ENCODE measurements at places on chromosomes 4 and X.

DNA sequence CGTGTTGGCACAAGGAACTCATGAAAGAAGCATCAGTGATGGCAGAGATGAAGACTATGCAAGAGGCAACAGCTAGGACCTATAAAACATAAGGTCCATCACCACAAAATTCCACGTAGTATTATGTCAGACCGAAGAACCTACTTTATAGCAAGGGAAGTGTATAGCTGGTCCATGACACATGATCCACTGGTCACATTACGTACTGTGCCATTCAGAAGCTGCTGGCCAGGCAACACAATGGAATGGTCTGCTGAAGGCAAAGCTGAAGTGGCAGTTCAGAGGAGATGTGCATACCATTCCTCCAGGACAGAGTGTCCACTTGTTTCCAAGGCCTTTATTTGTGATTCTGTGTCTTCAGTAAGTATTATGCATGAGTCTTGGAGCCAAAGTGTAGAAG, 215.5 kb upstream of the UGT8 start:
- DNase-seq, result no peak

DNA sequence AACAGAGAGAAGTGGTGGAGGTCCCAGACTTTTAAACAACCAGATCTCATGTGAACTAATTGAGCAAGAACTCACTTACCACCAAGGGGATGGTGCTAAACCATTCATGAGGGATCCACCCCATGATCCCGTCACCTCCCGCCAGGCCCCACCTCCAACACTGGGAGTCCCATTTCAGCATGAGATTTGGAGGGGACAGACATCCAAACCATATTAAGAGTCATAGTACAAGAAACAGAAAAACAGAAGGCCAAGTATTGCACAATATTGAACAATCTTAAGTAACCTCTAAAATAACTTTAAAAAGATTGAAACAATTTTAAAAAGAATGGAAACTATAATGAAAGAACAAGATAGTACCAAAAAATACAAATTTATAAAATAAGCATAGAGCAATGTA, 110.0 kb downstream of the CBR4 start:
- DNase-seq, result no peak

DNA sequence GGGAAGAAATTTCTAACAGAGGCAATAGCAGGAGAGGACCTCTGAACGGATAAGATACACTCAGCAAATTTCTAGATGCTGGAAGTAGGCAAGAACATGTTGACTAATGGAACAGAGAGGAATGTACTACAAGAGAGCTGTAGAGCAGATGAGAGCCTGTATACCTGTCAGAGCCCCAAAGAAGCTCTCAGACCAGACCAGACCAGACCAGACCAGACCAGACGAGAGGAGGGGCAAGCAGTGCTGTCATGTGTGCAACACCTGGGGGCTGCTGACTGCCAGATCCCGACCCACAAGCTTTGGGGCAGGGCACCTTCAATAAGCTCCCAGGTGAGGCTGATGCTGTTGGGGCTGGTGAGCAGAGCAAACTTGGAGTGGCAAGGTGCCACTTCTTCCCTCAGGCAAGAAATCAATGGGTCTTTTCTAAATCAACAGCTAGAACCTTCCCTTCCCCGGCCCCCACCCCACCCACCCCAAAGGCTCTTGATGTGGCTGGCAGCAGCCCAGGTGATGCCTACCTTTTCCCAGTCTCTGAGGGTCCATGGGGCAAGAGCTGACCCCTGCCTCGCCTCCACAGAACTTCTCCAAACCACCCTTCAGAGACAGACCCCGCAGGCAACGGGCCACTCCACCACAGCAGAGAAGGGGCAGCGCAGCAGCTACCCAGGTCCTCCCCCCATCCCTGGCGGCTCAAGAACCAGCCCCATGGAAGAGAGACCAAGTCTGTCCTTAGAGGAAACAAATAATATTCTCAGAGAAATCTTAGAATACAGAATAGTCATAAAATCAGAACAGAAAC, 32.7 kb downstream of the MECP2 start:
- DNase-seq, result no peak

- no peak for DNase-seq
Measured at GRCh38 chr4:835148-836002, 9.4 kb upstream of the CPLX1 start.

DNA sequence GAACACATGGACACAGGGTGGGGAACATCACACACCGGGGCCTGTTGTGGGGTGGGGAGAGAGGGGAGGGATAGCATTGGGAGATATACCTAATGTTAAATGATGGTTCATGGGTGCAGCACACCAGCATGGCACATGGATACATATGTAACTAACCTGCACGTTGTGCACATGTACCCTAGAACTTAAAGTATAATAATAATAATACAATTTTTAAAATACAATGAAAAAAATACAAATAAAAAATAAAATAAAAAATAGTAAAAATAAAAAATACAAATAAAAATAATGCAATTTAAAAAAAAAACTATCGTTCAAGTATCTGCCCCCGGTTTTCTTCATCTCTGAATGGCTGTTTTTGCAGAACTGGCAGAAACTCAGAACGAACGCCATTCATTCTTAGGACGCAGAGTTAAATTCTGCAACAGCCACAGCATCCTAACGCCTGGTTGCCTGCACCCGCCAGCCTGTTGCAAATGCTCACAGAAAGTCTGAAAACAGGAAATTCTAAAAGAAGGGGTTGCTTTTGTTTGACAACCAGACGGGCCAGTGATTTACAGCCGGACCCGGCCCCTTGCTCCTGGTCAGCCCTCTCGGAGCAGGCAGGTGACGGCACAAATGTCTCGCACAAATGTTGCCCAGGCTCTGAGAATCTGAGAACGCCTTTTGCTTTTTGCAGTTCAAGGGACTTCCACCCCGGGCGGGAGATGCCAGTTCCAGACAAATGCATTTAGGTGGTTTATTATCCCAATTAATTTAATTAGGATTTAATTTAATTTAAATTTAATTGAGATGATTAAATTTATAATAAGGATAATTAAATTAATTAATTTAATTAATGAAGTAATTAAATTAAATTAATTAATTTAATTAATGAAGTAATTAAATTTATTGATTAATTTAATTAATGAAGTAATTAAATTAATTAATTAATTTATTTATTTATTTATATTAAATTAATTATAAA, 47.8 kb downstream of the CRLF2 start:
- no peak for DNase-seq

DNA sequence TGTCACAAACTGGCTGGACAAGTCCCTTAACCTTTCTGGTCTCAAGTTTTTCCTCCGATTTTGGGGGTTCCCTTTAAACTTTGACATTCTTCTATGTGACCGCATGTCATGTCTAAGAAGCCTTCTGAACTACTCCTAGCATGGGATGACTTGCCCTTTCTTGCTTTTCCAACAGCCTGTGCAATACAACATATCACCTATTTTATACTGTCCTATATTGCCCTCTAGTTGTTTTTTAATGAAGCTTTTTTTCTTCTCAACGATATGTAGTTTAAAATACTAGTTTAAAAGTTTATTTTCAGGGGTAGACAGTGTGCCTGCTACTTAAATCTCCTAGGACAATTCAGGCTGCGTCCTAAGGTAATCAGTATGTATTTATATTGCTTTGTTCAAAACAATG, 1.0 kb upstream of the IGBP1 start:
- no peak for DNase-seq

DNA sequence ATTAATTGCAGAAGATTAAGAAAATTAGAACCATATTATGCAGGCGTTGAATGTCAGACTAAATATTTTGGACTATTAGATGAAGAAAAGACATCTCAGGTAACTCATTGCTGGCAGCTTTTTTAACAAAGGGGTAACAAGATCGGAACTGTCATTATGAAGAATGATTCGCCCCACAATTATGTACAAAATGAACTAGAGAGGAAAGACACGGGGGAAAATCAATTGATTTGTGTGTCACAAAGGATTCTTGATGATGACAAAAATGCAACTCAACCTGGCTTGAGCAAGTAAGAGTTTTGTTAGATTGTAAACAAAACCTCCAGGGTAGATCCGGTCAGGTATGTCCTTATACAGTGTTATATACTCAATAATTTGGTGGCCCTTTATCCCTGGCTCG, 12.5 kb upstream of the DCLK2 start:
- no peak for DNase-seq

GRCh38 chr4:179071131-179071530, 1628.9 kb upstream of the AGA start:
- no peak for DNase-seq

GRCh38 chrX:129957241-129958082, 25.0 kb upstream of the BCORL1 start:
- DNase-seq, result no peak

DNA sequence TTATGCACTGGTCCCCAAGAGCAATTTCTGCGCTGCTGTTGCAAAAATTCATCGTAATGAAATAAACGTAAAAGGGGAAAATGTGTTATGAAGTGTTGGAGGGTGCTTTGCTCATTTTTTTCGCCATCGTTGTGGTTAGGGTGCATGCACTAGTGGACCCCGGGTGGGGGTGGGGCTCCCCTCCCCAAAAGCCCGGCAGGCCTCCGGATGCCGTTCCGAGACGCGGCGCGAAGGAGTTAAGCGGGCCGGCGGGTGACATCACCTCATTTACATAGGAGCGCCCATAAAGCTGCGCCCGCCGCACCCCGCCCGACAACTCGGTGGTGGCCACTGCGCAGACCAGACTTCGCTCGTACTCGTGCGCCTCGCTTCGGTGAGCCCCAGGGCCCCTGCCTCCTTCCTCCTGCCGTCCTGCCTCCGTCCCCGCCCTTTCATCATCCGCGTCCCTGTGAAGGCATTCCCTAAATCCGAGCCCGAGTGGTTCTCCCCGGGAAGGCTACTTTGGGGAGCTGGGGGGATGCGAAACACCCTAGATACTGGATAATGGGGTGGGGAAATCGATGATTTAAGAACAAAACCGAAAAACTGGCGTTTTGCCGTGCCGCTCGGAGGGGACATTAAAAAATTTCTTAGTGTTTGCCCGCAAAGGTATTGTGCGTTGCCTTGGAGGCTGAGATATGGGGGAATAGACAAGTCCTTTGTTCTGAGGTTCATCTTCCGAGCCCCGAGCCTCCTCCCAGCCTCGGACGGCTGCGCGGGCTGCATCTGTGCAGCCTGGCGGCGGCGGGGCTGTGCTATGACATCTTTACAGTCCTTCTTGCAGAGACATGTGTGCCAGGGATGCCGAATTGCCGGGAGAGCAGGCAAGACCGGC, at the start of gene TMSB4X:
TSS of gene TMSB4X (plus strand) at position 315 of the 874 bp plus-strand sequence.
- DNase-seq, result peak; percentile 86

- DNase-seq, result no peak
Measured at GRCh38 chrX:3351276-3351675, 4.8 kb upstream of the MXRA5 start.

DNA sequence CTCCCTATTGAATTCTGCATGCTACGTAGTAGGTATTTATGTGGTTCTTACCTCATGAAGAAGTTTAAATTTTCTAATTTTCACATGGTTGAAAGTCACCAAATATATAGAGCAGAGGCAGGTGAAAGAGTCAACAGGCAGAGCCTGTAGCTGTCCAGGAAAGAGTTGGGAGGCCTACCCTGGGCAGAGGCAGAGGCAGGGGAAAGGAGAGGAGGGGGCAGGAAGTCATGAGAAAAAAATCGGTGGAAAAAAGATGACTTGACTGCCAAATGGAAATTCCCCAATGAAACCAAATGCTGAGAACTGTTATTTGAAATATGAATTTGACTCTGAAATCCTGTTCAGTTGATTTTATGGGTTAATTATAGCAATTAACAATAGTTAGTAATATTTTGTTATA, 23.1 kb upstream of the GPR34 start:
- no peak for DNase-seq

DNA sequence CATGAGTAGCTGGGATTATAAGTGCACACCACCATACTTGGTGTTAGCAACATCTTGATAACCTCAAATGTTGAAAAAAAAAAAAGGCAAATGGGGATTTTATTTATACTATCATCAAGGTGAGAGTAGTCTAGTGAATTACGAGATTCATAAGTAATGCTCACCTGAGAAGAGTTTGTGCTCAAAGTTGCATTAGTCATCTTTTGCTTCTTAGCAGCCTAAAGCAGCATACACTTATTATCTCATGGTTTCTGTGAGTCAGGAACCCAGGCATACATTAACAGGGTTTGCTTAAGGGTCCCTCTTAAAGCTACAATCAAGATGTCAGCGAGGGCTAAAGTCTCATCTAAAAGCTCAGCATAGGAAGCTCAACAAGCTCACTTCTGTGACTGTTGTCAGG, 8.2 kb upstream of the EXOSC9 start:
- no peak for DNase-seq

DNA sequence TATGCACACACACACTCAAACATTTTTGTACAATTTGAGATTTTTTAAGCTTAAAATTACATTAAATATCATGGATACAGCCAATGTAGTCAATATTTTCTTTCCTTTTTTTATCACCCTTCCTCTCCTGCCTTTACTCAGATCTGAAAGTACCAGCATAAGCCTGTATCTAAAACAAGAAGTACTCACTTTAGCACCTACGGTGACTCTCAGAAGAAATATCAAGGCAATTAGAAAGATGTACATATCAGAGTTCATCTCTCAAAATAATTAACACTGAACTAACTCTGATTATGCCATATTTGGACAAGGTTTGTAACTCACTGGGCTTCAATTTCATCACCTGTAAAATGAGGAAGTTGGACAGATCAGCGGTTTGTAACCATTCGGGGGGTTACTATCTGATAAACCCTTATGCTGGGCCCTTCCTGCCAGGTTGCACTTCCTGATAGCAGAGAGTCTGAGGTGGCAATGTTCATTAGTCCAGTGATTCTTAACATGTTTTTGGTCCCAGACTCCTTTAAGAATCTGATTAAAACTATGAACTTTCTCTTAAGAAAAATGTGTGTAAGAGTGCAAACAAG, 5.7 kb upstream of the GPR174 start:
- no peak for DNase-seq

- no peak for DNase-seq
Measured at GRCh38 chr4:46445710-46446314, 55.9 kb upstream of the GABRA2 start.

GRCh38 chr4:109826719-109827118, 1.1 kb upstream of the RRH start:
- no peak for DNase-seq

- no peak for DNase-seq
Measured at GRCh38 chr4:148955564-148956297, 513.5 kb upstream of the NR3C2 start.

GRCh38 chrX:11272290-11272689, 20.9 kb upstream of the AMELX start:
- DNase-seq, result no peak

GRCh38 chr4:79267671-79268070, 58.2 kb downstream of the NAA11 start:
- no peak for DNase-seq

- DNase-seq, result no peak
Measured at GRCh38 chr4:123418351-123418931, 21.8 kb downstream of the SPRY1 start.
